CD8-positive, alpha-beta memory T cell (primary cell): ENCODE measurements at places on chromosomes 13 and 19.

- DNase-seq, result no peak
Measured at GRCh38 chr13:103878891-103879605, 812.8 kb upstream of the SLC10A2 start.

- DNase-seq, result no peak
Measured at GRCh38 chr13:110634558-110634957, 19.2 kb downstream of the NAXD start.

DNA sequence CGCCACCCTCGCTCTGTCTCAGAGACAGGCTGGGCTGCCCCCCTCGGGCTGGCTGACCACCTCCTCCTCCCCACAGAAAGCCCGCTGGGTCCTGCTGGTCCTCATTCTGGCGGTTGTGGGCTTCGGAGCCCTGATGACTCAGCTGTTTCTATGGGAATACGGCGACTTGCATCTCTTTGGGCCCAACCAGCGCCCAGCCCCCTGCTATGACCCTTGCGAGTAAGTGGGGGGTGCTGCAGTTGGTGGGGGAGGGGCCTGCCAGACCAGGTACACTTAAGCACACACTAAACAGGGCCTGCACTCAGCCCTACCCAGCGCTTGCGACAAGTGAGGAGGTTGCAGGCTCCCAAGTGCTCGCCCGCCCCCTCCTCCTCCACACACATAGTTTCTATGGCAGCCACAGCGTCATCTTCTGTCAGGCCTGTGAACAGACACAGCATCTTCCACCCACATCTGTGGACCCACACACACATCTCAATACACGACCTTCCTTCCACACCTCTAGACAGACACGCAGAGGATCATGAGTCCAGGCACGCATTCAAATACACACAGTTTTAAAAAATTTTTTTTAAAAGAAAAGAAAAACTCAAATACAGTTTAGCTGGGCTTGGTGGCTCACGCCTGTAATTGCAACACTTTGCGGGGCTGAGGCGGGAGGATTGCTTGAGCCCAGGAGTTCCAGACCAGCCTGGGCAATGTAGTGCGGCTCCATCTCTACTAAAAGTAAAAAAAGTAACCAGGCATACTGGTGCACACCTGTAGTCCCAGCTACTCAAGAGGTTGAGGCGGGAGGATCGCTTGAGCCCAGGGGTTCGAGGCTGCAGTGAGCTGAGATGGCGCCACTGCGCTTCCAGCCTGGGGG lies 18.4 kb downstream of the PLD3 start:
- no peak for DNase-seq

GRCh38 chr19:33143897-33144405 lies 12.0 kb downstream of the WDR88 start:
- peak; percentile 50 for DNase-seq

DNA sequence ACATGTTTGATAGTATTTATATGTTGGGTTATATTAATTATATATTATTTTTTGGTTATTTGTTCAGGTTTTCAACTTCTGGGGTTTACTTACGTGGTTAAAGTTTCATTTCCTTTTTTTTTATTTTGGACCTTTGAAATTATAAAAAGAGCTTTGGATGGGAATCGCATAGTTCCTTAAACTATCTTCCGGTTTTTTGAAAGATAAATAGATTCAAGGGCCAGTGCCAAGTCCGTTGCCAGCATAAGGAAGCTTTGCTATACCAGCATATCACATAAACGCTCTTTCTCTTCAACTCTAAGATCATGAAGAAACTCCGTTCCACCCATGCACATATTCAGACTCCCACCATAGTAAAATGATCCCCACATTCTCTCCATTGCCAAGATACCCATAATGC lies 7.4 kb upstream of the OXGR1 start:
- DNase-seq, result no peak

DNA sequence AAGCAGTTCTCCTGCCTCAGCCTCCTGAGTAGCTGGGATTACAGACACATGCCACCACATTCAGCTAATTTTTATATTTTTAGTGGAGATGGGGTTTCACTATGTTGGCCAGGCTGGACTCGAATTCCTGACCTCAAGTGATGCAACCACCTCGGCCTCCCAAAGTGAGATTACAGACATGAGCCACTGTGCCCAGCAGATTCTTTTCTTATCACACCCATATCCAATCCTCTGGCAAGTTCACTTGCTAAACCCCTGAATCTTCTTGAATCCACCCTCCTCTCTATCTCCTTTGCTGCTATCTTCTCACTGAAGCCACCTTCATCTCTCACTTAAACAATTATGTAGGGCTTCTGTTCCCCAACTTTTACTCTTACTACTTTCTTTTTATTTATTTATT lies 17.5 kb downstream of the TMEM143 start:
- DNase-seq, result no peak

DNA sequence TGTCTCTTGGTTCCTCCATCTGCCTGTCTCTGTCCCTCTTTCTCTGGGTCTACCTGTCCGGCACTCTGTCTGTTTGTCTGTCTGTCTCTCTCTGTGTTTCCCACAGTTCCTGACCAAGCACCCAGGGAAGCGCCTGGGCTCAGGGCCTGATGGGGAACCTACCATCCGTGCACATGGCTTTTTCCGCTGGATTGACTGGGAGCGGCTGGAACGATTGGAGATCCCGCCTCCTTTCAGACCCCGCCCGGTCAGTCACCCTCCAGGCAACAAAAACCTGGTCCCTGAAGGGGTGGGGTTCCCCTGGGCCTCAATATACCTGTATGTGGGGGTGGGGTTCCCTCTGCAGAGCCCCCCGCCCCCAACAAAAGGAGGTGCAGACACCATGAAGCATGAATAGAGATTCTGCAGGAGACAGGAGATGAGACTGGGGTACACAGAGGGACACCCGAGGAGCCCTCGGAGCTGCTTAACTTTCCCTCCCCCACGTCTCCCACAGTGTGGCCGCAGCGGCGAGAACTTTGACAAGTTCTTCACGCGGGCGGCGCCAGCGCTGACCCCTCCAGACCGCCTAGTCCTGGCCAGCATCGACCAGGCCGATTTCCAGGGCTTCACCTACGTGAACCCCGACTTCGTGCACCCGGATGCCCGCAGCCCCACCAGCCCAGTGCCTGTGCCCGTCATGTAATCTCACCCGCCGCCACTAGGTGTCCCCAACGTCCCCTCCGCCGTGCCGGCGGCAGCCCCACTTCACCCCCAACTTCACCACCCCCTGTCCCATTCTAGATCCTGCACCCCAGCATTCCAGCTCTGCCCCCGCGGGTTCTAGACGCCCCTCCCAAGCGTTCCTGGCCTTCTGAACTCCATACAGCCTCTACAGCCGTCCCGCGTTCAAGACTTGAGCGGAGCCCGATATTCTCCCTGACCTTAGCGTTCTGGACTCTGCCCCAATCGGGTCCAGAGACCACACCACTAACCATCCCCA lies 2.6 kb upstream of the CACNG7 start:
- peak; percentile 54 for DNase-seq

DNA sequence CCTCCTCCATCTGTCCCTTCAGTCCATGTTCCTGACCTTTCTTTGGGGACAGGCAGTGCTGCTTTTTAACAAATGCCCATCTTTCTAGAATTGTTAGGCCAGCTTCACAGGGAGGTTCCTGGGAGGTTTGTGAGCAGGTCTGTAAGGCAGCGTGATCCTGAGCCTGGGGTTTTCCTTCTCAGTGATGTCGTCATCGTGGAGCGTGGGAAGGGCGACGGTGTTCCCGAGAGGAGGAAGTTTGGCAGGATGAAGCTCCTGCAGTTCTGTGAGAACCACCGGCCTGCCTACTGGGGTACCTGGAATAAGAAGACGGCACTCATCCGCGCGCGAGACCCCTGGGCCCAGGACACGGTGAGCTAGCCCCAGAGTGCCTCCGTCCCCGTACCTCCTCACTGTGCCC lies 26.8 kb downstream of the CHAF1A start:
- no peak for DNase-seq

DNA sequence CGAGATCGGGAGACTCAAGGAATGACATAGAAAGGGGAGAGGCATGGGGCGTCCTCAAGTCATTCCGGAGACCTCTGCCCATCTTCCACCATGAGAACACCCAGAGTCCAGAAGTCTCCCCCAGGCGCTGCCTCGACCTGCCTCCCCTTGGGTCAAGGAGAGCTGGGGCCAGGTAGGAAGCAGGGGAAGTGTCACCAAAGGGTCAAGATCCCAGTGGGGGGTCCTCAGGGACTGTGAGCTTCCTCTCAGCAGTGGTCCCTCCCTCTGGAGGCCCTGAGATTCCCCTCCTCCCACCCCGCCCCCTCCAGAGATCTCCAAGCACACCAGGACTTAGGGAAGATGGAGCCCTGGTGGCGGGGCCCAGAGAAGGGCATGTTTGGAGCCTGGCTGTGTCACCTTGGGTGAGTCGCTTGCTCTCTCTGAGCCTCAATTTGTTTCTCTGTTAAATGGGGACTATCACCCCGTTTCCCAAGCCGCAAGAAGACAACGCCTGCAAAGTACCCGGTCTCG lies 919 bp downstream of the DACT3 start:
- no peak for DNase-seq

- no peak for DNase-seq
Measured at GRCh38 chr19:51093101-51093500, 10.4 kb upstream of the KLK14 start.

GRCh38 chr13:20952838-20953237 lies 50.3 kb upstream of the XPO4 start:
- no peak for DNase-seq

- DNase-seq, result no peak
Measured at GRCh38 chr13:94431987-94432386, 47.5 kb downstream of the DCT start.

- no peak for DNase-seq
Measured at GRCh38 chr13:28568286-28568685, 73.4 kb upstream of the FLT1 start.

DNA sequence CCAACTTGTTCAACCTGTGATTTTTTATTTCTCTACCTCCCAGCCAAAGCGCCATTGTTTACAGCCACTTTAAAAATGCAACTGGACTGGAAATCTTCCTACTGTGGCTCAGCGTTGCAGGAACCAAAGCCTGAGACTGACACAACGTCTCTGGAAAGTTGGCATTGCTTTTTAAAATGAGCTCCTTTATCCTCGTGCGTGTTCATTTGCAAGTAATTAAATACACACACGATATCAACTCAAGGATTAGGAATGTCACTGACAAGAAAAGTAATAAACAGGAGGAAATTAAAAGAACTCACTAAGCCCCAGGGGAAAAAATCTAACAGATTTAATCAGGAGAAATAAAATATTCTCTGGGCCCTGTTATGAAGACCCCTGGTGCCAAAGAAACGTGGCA lies 184.6 kb upstream of the IRS2 start:
- no peak for DNase-seq

GRCh38 chr13:51162701-51163100 lies 51.6 kb upstream of the C13orf42 start:
- DNase-seq, result no peak

DNA sequence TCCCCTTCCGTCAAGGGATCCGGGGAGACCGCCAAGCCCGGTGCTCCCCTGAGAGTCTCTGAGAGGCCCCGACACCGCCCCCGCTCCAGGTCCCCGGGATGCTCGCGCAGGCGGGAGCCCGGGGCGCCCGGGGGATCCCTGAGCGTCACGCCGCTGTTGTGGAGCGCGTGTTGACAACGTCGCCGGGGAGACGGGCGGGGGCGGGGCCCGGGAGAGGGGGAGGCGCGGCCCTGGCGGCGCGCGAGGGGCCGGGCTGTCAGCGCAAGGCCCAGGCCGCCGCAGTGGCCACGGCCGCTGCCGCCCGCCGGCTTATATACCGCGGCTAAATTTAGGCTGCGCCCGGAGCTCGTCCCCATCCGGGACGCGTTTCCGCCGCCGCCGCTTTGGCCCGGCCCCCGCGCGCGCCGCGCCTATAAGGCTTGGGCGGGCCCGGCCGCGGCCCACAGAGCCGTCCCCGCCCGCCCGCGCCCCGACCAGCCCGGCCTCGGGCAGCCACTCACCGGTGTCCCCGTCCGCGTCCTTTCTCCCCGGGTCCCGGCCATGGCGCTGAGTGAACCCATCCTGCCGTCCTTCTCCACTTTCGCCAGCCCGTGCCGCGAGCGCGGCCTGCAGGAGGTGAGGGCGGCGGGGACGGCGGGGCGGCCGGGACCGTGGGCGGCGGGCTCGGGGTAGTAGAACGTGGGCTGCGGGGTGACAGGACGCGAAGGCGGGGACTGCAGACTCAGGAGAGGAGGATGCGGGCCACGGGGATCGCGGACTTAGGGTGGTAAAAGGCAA lies at the start of gene KLF2:
Gene KLF2, plus strand, starts transcription at position 443 of the 777 bp plus-strand sequence. Its CDS starts 98 bp downstream, at position 541.
- peak; percentile 95 for DNase-seq

GRCh38 chr13:41675306-41675705 lies 218.0 kb downstream of the RGCC start:
- no peak for DNase-seq

GRCh38 chr13:48731957-48732569 lies 78.3 kb downstream of the CYSLTR2 start:
- peak; percentile 30 for DNase-seq

- no peak for DNase-seq
Measured at GRCh38 chr19:33214596-33214995, 11.1 kb downstream of the SLC7A10 start.

DNA sequence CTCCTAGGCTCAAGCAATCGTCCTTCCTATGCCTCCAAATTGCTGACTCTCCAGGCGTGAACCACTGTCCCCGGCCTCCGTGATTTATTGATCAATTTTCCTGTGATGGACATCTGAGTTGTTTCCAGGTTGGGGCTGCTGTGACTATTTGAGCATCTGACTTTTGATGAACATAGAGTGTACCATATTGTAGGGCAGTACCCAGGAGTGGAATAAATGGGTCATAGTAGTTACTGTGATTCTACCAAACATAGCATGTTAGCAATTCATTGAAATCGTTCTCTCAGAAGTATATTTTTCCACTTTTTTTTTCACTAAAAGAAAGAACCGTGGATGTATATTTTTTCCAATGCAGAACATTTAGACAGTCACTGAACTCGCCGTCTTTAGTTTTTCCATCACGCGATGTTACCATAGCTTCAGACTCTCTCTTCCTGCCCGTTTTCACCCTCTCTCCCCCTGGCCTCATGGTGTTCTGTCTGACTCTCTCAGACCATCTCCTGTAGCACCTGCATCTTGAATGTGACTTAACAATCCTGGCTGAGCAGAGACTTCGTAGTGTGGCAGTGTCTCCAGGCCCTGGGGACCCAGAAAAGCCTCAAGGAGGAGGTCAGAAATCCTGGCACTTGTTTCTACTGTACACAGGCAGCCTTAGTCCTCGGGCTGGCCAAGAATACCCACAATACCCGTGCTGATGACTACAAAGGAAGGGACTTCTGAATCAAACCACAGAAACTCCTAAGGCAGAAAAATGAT lies 3.2 kb upstream of the RASGRP4 start:
- no peak for DNase-seq

GRCh38 chr13:20320885-20321284 lies 88.8 kb upstream of the GJB6 start:
- no peak for DNase-seq

DNA sequence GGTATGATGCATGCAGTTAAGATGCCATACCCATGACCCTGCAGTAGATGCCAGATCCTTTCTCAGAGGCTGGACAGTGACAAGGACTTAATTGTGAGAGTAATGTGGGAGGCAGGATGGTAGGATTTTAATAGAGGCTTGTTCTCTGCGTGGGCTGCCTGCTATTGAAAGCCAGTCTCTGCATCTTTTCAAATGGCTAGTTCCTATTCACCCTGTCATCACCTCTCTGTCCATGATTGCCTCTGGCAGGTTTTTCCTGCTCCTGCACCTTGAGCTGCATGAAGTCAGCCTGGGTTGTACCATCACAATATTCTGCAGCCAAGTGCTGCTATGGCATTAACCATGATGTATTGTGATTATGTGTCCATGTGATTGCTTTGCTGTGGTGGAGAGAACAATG lies 440.5 kb downstream of the ITGBL1 start:
- no peak for DNase-seq

- DNase-seq, result no peak
Measured at GRCh38 chr13:48066310-48066989, 28.5 kb downstream of the MED4 start.

GRCh38 chr13:98900442-98900841 lies 77.4 kb downstream of the DOCK9 start:
- no peak for DNase-seq
